ENCODE measurements at places on chromosomes 7 and 10.

GRCh38 chr10:104666106-104666505 lies 25.0 kb downstream of the SORCS3 start:
- DNase-seq = no peak

DNA sequence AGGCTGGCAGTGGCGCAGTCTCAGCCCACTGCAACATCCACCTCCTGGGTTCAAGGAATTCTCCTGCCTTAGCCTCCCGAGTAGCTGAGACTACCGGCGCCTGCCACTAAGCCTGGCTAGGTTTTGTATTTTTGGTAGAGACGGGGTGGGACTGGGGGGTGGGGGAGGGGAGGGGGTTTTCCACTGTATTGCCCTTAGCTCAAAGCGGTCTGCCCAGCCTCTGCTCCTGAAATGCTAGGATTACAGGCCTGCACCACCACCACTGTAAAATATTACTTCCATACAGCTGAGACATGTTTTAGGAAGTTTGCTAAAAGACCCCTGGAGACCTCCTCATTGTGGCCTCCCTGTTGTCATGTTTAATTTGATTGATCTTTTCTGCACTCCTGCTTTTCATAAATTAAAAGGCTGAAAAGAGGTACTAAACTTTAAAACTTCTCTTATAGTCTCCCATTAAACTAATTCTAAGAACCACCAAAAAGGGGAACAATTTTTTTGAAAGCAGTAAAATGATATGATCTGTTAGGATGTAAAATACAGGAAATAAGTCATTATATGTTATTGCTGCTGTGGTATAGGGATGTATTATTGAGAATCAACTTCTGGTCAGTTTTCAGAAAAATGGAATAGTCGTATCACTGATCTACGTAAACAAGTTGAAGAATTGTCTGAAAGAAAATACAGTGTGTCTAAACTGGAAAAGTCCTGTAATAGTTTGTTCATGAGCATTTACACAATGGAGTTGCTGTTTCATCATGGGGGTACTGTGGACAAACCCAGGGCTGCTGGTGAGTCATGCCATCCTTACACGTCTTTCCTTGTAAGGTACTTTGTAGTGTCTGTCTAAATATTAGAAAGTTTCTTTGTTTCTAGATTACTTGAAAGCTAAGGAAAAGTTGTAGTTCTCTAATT lies 72.9 kb upstream of the TMEM248 start:
- peak; percentile 85 for DNase-seq

GRCh38 chr10:110487411-110488331 lies 10.0 kb upstream of the DUSP5 start:
- peak; percentile 56 for DNase-seq

- no peak for DNase-seq
These were observed 12.5 kb upstream of the AKR1E2 start for GRCh38 chr10:4813496-4813895.

All from choroid plexus epithelial cell (primary cell).